ENCODE measurements at places on chromosomes 7 and 10.
A peak's percentile ranks its signal among the peaks of the same experiment; 100 is the strongest.

- DNase-seq, result peak; percentile 93
Measured at GRCh38 chr7:84372712-84373111, 178.1 kb upstream of the SEMA3A start.

- DNase-seq, result no peak
Measured at GRCh38 chr10:44036425-44036824, 348.5 kb downstream of the CXCL12 start.

DNA sequence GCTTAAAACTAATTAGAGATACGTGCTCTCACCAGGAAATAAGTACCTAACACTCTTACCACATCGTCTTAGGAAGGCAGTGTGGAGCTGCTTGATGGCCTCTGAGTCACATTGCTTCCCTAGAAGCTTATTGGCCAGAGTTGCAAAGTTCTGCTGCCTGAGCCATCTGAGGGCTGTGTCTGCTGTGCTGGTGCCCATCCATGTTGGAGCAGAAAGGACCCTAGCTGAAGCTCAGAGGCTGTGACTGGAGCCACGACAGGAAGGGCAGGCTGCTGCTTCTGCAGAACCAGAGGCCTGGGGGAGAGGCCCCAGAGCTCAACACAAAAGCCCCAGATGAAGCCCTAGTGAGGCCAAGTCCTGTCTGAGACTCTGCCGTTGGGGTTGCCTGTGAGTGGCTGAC, 64.8 kb upstream of the IGFBP3 start:
- DNase-seq, result peak; percentile 1

DNA sequence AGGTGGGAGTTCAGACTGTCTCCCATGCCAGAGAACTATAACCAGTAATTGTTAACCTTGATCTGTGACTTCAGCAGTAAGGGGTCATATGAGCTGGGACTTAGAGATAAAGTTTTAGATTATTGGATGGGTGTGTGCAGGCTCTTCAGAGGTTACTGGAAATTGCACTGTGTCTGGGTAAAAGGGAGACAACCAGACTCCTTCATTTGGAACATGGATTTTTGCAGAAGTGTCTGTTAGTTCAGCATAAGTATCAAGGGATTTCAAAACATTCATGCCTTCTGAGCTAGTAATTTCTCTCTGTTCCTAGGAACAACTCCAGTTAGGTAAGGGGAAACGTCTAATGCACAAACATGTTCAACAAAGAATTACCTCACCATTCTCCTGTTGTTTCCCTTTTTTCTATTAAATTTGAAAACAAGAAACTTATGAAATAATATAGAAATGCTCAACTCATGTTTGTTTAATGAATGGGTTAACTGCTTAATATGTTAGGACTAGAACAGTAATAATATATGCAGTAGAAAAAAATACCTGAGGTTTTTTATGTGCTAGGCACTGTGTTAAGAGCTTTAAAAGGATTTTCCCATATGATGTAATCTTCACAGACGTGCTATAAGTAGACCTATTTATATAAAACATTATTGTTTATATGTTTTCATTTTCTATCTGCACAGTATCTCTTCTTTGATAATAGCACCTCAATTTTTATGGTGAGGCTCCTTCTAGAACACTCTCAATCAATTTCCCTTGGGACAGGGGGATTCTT, 233.0 kb downstream of the CACNA2D1 start:
- DNase-seq, result no peak

GRCh38 chr10:119803264-119803663, 69.4 kb downstream of the MCMBP start:
- no peak for DNase-seq

All from MV-4-11 (cell line).